ENCODE measurements at places on chromosomes 7 and 10. TPM values are rescaled to one million over a fixed set of nuclear protein-coding genes. Genes with fewer than 3 reads are reported as not detected.
A peak's percentile ranks its signal among the peaks of the same experiment; 100 is the strongest.

Gene PSD
- 0.46 TPM for total RNA-seq

Gene DNAJC12
- 9.4 TPM for total RNA-seq

Gene GIMAP4
- not detected for total RNA-seq

Gene FMC1
- 14.7 TPM for total RNA-seq

Gene SORCS3
- not detected for total RNA-seq

Gene SPDYE9
- not detected for total RNA-seq

Gene CPN1
- total RNA-seq: not detected

Gene SLC18A3
- not detected for total RNA-seq

Gene CFAP69
- 1.6 TPM for total RNA-seq

Gene ADCYAP1R1
- total RNA-seq: 0.06 TPM

Gene MDFIC
- 67.0 TPM for total RNA-seq

Gene SFXN3
- 91.6 TPM for total RNA-seq

Gene FEZF1
- not detected for total RNA-seq

DNA sequence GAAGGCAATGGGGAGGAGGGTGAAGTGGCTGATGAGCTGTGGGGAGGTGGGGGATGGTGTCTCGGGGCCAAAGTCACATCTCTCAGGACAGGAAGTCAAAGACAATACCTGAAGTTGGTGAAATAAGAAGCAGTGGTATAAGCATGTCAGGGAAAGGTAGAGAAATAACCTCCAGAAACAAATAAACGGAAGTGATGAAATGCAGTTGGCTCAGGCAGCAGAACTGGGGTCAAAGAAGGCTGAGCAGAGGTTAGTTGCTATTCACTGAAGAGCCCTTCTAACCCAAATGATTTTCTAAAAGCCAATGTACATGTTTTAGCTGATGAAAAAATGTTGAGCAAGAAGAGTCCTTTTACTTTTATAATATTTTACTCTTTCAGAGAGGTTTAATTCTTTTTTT lies 78.6 kb upstream of the ADRB1 start:
- no peak for DNase-seq

DNA sequence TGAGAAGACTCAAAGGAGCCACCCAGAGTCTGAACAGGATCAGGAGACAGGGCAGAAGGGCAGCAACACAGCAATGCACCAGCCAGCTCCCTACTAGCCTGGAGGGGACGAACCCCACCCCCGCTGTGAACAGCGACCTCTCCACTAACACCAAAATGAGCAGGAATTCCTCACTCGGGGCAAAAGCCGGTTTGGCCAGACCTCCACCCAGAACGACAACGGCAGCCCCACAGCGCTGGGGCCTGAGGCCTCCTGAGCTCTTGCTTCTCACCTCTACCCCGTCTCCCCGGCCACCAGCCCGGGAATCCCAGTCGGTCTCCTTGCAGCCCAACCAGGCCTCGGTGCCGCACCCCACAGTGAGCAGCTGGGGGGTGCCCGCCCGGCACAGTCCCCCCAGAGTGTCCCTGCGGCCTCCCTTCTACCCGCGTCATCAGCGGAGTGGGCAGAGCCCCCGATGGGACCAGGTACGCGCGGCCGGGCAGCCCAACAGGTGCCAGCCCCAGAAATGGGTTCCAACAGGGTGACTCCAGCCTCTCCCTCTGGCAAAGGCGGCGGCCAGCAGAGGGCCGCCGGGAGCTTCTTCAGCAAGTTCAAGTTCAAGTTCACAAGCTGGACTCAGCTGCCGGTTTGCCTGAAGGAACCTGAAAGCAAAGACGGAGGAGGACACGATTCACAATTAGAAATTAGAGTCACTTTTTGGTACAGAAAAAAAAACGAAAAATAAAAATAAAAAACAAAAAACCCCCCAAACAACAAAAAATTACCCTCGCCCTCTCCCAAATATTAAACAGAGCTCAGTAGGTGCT lies 129.0 kb downstream of the MARCHF5 start:
- peak; percentile 31 for DNase-seq

DNA sequence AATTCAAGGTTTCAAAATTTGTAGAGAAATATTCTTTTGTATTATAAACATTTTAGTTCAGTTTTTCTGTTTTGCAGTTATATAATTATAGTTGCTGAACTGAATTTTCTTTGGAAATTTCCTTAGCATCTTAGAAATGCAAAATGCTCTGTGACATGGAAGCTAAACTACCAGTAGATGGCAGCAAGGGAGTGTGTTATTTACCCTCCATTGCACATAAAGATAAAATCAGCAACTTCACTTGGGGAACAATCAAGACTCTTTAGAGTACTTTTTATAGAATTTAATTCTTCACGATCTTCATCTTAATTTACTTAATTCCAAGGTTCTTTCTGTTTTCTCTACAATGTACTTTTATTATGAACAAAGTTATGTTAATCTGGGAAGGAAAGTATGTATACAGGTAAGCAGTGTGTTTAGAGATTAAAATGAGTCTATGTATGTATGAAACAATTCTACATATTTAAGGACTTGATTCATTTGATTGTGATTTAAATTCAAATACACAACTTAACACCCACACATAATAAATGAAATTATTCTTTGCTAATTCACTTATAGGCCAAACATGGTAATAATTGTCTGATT lies 404.2 kb downstream of the THSD7A start:
- peak; percentile 41 for DNase-seq

GRCh38 chr7:33981671-33982424 lies 76.5 kb downstream of the BMPER start:
- DNase-seq: peak; percentile 86

DNA sequence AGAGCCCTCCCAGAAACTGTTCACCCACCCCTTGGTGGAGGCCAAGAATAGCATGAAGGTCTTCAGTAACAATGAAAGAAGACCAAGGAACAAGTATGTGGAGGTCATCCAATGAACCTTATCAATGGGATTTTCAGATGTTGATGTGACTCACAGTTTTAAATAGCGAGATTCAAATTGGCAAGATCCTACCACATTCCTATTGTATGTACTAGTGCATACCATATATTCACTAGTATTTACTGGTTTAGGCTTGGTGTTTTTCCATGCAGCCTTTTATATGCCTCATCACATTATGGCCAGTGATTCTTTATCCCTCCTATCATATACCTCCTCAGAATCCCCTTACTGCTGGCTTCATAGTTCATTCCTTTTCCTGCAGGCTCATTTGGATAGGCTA lies 54.4 kb downstream of the ITGB8 start:
- DNase-seq: no peak

DNA sequence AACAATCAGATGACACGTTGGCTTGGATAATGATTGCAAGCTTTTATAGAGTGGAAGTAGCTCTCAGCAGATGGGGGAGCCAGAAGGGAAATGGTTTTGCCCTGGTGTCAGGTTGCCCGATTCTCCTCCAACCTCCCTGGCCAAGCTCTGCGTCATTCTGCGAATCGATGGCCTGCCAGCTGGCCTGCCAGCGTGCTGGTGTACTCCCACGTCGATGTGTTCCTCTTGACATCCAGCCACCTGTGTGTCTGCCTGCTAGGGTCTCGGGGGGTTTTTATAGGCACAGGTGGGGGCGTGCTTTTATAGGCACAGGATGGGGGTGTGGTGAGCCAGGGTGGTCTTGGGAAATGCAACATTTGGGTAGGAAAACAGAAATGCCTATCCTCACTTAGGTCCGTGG lies 4.6 kb downstream of the NET1 start:
- no peak for DNase-seq

DNA sequence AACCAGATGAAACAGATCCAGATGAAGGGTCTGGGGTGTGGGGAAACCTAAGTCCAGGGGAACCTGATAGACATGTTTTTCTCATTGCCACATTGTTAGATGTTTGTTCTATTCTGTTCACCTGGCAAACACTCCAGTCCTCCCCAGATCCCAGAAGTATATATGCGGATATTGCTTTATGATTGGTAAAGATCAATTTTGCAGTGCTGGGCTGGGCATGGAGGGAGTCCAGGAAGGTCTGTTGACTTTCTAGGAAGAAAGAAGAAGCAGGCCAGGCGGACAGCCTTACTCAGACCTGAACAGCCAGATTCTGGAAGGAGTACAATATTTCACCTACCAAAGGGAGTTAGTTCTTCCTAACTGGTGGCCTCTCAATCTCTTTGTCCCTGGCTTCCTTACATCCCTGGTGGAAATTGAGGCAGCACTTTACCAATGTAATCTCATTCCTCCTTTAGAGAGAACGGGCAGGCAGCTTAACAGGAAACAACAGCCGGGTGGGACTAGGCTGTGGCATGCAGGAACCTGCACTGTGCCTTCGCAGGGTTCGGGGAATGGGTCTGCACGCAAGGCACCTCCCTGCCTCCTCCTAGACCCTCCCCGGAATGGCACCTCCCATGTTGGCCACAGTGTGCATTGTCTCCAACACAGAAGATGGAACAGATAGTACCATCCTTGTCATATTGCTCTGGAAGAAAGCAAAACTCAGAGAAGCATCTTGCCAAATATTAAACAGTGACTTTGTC lies 930 bp downstream of the GIMAP6 start:
- DNase-seq: no peak

DNA sequence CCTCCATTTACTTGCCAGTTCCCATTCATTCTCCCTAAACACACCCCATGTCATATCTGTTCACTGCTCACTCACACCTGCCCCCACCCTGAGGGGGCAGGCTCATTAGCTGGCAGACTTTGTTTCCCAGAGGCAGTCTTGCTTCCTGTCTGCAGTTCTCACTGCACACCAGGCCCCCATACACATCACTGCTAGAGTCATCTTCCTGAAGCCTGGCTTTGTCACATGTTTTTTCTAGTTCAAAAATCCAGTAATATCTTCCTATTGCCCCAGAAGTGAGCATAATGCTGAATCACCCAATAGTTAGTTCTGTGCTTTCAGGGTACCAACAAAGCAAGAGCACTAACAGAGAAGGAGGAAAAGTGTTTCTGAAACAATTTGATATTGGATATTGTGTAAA lies 1.9 kb downstream of the LRRC72 start:
- DNase-seq: peak; percentile 14

- no peak for DNase-seq
Measured at GRCh38 chr7:28177836-28178235, 2.8 kb downstream of the JAZF1 start.

GRCh38 chr10:61847640-61848039 lies 53.9 kb upstream of the ARID5B start:
- DNase-seq: peak; percentile 47

DNA sequence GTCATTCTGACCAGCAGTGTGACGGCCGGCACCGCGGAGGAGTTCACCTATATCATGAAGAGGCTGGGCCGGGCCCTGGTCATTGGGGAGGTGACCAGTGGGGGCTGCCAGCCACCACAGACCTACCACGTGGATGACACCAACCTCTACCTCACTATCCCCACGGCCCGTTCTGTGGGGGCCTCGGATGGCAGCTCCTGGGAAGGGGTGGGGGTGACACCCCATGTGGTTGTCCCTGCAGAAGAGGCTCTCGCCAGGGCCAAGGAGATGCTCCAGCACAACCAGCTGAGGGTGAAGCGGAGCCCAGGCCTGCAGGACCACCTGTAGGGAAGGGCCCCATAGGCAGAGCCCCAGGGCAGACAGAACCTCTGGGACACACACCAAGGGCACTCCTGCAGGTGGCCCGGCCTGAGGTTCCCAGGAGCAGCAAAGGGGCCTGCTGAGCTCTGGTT lies 9.0 kb downstream of the RBP3 start:
- DNase-seq: no peak

DNA sequence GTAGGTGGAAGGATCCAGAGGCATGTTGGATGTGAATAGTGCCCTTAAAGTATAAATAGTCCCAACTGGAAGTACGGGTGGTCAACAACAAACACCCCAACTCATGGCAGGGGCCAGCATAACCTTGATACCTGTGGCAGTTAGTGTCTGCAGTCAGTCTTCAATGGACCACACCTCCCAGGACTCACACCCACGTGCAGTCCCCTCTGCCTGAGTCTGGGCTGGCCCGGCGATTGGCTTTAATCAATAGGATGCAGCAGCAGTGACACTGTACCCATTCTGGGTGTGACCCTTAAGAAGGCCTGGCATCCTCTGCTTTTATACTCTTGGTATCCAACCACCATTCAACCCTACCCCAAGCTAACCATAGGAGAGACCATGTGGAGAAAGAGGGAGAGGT lies 18.6 kb downstream of the DRGX start:
- no peak for DNase-seq

DNA sequence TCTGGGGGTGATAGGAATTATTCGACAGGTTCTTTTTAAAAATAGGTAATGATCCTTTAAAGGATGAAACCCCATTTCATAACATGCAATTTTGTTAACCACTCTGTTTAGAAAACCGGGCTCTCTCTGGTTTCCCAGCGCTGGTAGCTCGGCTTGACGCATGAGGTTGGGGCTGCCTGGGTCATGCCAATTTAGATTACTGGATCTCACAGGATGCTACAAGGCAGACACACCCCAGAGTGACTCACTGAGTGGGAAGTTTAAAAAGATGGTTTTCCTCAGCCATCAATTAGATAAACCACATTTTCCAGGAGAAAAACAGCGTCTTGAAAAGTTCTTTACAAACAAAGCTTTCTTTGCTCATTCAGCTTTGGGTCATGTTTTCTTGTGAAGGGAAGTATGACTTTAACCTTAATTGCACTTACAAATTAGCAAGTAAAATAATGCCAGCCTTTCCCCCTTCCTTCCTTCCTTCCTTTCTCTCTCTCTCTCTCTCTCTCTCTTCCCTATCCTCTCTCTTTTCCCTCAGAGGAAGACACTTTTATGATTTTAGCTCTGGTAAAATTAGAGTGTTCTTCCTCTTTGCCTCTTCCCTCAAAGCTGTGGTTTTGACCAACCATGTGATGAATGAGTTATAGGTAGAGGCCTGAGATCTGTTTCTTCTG lies 99.8 kb downstream of the EPDR1 start:
- peak; percentile 87 for DNase-seq

- peak; percentile 66 for DNase-seq
Measured at GRCh38 chr10:34740321-34740720, 74.8 kb downstream of the PARD3 start.
